ENCODE measurements at places on chromosomes 5 and 9.

DNA sequence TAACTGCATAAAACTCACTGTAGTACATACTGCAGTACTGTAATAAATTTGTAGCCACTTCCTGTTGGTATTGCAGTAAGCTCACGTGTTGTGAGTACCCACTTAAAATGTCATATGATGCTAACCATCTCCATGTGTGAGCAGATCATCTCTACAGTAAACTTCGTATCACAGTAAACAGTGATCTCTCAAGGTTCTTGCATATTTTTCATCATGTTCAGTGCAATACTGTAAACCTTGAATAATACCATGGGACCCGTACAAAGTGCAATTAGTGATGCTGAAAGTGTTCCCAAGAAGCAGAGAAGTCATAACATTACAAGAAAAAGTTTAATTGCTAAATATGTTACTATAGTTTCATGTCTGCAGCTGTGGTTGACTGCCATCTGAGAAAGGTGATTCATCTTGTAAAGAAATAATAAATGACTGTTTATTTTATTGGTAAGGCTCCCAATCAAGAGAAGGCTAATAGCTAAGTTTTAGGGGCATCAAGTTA is 253.8 kb upstream of the POU5F2 start:
- peak; percentile 29 for DNase-seq

DNA sequence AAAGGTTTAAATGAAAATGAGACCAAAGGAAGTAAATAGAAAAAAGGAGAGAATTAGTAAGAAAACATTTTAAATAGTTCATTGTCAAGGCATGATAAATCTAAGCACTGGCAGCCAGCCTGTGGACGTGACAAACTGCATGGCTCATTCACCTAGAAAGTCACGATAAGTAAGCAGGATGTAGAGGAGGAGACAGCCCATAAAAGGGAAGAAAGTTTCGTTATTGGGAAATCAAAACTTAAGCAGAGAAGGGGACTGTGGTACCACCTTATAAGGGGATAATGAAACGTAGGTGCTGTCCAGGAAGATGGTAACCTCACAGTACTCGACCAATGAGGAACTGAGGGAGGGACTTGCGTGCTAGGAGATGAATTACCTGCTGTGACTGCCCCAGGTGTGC is 494.5 kb upstream of the GRAMD2B start:
- peak; percentile 3 for DNase-seq

- no peak for DNase-seq
Observed at GRCh38 chr5:95919658-95920057, 42.0 kb downstream of the ELL2 start.

DNA sequence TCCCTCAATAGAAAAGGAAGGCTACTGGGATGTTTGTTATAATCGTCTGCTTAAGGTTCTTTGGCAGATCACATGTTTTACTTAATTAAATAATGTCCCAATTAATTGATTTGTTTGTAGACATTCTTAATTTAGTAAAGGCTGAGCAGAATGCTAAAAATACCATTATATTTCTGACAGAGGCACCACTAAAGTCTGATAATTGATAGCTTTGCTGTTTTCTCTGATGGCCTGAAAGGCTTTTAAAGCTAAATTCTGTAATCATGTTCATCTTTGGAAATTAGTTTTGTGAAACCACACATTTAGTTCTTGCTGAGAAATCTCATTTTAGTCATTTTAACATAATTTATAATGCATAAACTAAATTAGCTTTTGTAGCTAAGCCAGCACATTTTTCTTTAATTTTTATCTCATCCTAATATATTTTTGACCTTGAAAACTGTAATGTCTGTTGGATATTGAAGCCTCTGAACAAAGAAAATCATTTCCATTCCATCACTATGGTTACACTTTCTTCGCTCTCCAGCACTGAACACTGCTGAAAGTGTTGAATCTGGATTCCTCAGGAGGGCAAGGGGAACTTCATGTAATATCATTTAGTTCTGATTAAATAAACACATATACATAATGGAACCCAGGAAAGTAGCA is 329.4 kb downstream of the ELAVL2 start:
- DNase-seq, result no peak

GRCh38 chr9:88880199-88880598 is 111.1 kb upstream of the S1PR3 start:
- DNase-seq, result no peak

DNA sequence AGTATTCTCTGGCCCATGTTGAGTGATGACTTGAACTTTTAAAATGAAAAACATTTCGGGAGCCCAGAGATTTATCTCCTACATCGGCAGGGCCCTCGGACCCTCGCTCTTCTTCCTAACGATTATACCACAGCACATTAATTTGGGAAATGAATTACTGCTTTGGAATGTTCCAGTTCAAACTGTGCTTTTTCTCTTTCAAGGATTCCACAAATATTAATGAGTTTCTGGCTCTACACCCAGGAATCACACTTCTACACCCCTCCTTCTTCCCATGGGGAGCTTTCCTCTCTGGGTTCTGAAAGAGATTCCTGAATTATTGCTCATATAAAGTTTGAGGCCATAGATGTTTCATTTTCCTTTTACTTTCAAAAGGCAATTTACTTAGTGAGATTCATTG is 41.2 kb downstream of the NSG2 start:
- no peak for DNase-seq

DNA sequence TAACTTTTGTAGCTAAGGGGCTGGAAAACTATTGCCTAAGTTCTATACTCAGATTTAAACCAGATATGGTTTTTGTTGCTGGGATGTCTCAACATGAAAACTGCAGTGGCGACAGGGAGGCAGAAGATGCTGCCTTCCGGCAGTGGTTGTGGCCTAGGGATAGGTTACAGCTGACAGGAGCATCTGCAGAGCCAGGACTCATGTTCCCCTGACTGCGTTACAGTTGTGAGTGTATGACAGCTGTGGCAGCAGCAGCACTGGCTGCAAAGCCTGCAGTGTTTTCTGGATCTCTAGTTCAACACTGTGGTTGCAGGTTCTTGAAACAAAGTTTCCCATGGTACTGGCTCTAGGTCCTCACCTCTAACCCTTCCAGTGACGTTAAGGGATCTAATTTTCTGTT is 498.8 kb upstream of the CDH18 start:
- DNase-seq, result no peak

- DNase-seq, result peak; percentile 39
Observed at GRCh38 chr5:175246242-175246888, 197.6 kb downstream of the DRD1 start.

DNA sequence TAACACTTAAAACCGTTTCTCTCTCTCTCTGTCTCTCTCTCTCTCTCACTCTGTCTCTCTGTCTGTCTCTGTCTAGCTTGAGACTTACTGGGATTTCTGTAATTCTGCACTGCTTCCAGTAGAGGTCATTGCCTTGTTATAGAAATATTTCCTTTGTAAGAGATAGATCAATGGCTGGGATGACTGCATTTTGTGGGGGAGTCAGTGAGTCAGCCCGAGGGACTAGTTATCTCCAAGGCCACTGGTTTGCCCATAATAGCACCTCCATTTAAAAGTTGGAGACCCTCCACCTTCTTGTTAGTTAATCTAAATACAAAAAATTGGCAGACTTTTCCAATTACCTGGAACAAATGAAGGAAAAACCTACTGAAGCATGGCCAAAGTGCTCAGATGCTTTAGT is 547.2 kb downstream of the LRRC70 start:
- peak; percentile 59 for DNase-seq

- DNase-seq, result no peak
Observed at GRCh38 chr5:43137326-43137725, 16.6 kb downstream of the ZNF131 start.

- DNase-seq, result no peak
Observed at GRCh38 chr9:2497666-2498400, 123.8 kb upstream of the VLDLR start.

DNA sequence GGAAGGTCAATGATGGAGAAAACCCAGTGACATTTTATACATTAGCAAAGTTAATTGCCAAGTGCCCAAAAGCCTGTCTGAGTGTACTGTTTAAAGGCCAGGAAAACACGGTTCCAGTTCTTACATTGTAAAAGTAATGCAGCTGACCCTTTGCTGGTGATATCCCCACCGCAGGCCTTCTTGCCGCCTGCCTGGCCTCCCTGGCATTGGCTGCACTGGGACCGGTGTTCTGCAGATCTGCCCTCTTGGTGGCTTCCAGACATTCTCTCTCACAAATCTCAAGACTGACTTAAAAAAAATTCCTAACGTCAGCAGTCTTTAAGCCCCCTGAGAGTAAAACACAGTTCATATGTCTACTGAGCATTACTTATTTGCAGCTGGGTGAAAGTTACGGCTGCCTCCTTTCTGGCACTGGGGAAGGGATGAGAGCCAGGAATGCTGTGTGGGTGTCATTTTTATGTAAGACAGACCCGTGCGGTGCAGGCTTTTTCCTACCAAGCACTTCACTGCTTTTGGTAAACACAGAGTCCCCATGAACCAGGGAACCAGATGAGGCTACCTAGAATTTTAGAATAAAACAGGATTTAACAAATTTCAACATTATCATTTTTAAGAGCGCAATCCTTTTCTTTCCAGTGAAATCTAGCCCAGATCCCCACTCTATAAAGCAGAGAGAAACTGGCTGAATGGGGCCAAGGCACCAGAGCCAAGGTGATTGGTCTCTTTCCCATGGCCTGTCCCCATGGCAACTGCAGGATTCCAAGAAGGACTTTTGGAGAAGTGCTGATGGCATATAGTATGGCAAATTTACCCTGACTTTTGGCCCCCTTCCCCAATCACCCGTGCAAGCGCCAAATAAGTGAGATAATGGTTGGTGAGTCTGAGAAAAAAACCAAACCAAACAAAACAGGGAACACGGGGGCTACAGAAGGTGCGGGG is 80.8 kb downstream of the LMNB1 start:
- DNase-seq, result peak; percentile 59

DNA sequence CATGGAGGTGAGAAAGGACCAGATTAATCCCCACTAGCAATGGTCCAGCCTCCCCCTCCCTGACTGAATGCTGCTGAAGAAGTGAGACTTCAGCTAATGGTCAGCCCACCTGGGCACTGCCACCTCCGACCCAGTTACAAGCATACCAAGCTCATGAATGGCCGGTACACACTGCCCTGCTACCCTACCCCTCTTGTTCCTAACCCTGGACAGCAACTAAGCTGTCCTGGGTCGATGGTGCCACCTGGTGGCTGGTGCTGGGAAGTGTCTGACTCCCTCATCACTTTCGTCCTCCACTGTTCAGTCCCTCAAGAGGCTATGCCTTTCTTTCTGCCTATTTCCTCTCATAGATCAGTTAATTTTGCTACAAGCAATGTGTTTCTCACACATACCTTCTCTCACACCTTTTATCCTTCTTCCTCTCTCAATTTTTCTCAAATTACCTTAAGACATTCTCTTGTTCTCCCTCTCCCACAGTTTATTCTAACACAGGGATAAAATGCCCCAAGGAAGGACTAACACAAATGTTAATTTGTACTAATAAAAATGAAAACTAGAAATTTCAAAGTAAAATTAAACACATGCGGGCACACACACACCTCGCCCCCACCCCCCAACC is 42.4 kb downstream of the PAX5 start:
- peak; percentile 12 for DNase-seq

- DNase-seq, result no peak
Observed at GRCh38 chr5:175797521-175798038, 73.8 kb upstream of the CPLX2 start.

- peak; percentile 73 for DNase-seq
Observed at GRCh38 chr5:168366116-168366515, 74.7 kb downstream of the WWC1 start.

DNA sequence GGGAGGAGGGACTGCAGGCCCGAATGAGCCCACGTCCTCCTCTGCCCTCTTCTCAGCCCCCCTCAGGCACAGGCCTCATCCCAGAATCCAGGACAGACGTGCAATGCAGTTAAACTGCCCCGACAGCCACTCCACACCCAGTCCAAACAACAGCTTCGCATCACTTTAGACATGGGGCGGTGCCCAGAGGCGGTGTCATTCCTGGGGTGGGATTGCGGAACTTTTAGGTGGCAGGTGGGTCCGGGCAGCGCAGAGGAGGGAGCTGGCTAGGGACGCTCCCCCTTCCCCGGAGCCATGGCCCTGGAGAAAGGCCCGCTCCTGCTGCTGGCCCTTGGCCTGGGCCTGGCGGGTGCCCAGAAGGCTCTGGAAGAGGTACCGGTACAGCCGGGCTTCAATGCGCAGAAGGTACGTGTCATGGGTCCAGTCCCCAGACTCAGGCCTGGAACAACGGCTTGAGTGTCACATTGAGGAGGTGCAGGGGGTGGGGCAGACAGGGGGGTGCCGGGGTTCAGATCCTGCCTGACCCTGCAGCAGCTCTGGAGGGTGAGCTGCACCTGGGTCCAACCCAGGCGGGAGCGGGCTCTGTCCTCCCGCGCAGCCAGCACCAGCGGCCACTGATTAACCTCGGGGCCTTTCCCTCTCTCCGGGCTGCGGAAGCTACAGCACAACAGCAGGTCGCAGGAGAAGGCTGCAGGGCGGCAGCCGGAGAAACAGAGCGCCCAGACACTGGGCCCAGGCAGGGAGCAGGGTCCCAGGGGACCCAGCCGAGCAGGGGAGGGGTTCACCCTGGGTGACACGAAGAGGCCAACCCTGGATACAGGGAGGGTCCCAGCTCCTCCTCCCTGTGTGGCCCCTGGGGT is 25.2 kb downstream of the GLT6D1 start:
- DNase-seq, result no peak

GRCh38 chr9:69122082-69122548 is 52.0 kb upstream of the TJP2 start:
- peak; percentile 29 for DNase-seq

- DNase-seq, result no peak
Observed at GRCh38 chr5:141618030-141618803, 583 bp downstream of the DIAPH1 start.

GRCh38 chr9:15370466-15371447 is 51.9 kb upstream of the SNAPC3 start:
- peak; percentile 58 for DNase-seq

- no peak for DNase-seq
Observed at GRCh38 chr5:29794141-29794787, 1399.2 kb upstream of the CDH6 start.

DNA sequence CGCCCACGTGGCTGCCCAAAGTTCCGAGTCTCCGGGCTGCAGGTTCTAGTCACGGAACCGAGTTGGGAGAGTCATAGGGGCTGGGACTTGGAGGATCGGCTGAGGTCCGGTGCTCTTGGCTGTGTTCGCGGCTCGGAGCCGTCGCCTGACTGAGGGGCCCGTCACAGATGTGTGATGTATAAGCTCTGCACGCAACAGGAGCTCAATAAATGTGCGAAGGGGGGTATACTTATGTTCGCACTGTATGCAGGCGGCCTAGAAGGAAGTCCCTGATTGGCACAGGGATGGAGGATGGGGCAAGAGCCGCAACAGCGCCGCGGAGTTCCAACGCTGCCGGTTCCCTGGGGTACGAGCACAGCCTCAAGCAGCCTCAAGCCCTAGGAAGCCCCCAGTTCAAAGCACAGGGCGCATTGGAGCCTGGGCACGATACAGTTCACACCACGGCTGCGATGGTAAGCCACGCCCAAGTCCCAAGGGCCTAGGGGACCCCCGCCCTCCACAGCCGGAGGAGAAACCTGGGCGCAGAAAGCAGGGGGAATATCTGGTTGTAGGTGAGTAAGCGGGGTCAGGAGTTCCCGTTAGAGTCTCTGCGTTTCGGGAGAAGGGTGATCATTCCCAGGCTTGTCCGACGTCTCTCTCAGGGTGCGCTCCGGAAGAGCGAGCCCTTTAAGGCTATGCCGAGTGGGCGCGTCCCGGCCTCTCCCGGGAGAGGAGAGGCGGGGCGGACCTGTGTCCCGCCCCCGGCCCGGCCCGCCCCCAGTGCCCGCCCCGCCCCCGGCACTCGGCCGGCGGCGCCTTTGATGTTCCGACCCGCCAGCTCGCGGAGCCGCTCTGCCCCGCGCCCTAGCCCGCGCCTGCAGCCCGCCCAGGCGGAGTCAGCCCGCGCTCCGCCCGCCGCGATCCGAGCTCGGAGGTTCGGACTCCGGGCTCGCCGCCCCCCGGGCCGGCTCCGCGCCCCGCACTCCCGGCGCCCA is at the start of gene TCF7:
TSS of gene TCF7 (plus strand) at position 780 of the 974 bp plus-strand sequence. CDS start 226 bp downstream, outside the sequence.
- DNase-seq, result peak; percentile 64

- DNase-seq, result no peak
Observed at GRCh38 chr5:93247105-93247504, 333.9 kb downstream of the NR2F1-AS1 start.

Measured in amniotic epithelial cell (primary cell).